NCI-H1417 treated with DMSO at 0.1 percent for 48 hours (cell line): ENCODE measurements at places on chromosomes 3 and 15.

GRCh38 chr3:71671216-71671845 is 53.9 kb downstream of the EIF4E3 start:
- DNase-seq, result no peak

DNA sequence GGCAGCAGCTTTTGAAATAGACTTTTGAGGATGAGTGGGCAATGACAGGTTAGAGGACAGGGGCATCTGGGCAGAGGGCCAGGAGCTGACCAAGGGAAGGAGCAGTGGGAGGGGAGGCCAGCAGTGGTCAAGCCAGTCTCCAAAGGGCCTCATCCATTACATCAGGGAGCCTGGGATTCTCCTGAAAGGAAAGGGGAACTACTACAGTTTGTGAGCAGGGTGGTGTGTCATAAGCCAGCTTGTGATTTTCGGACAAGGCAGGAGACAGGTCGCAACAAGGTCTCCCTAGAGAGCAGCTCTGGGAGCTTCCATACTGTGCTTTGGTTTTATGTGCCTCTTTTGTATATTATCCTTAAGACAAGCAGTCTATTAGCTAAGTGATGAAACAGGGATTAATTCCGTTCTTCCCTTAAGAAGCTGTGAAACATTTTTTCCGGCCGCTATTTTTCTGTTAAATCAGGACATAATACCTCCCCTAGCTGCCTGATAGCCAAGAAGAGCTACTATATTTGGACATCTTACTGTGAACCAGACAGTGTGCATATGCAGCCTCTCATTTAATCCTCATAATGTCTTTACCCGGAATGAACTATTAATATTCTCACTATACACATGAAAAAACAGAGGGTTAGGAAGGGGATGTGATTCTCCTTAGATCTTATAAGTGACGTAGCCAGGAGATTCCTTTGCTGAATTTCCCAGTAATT is 46.4 kb downstream of the C2CD4B start:
- DNase-seq, result no peak

DNA sequence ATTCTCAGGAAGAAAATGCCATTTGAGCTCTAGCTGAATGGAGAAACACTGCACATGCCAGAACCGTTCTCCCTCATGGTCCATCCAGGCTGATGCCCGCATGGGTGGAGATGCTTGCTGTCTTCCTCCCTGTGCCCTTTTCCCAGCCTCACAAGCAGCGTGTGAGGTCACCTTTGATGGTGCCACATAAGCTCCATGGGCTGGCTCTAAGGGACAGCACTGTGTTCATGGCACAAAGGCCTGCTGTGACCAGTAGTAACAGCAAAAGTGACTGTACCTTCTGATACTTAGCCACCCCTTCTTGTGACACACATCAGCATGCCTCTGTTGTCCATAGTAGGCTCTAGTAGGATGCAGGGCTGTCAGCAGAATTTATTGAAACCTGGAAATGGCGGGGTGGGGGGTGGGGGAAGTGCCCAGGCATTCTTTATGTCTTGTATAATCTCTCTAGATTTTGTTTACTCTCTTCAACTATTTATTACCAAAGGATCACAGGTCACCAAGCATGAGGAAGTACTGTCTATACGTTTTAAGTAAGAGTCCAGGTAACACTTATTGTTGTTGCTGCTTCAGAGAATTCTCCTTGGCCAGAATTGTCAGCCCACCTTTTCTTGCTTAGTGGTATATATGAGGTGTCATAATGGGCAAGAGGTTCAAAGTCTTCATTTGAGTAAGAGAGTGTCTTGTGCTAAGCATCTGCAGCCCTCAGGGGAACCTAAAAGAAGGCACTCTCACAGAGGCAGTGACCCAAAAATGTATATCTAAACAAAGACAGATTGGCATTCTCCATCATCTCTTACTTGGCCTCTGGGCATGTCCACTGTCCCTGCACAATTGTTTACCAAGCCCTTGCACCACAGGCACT is 56.5 kb downstream of the RAB7A start:
- DNase-seq, result no peak

GRCh38 chr15:39269352-39269751 is 311.5 kb upstream of the THBS1 start:
- no peak for DNase-seq

GRCh38 chr15:40714144-40714543 is 19.2 kb downstream of the RAD51 start:
- no peak for DNase-seq

- no peak for DNase-seq
These were observed 68.6 kb downstream of the DCLK3 start for GRCh38 chr3:36695769-36696137.

DNA sequence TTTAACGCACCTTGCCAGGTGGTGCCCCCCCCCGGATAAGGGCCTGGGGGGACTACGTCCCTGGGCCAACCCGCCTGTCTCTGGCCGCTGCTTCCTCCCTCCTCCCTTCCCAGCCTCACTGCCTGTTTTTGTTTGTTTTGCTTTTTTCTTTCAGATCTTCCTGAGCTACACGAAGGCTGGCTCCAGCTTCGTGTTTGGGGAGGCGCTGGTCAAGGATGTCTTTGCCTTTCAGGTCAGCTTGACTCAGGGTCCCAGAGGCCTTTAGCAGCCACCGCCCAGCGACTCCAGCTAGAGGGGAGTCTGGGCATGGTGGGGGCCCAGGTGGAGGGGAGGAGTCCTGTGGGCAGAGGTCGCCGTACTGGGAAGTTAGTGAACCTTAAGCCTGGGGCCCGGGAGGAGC is 24.1 kb downstream of the SLC28A1 start:
- DNase-seq, result no peak

- no peak for DNase-seq
These were observed 34.2 kb downstream of the LIMD1 start for GRCh38 chr3:45628746-45629145.

DNA sequence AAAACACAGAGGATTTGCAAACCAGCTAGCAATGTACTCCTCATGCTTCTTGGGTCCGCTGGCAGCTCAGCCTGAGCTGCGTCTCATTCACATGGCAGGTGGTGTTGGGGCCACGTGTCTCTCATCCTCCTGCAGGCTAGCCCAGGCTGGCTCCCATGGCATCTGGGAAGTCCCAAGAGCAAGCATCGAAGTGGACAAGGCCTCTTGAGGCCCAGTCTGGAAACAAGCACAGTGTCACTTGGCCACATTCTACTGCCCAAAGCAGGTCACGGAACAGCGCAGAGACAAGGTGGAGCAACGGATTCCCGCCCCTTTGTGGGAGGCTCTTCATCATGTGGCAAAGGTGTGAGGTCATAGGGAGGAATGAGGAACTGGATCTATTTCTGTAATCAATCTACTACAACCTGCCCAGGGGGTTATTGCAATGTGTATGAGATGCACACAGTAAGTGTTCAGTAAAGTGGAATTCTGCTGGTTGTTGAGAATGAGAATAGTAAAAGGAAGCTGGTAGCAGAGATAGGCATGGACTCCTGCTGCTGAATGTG is 128.3 kb downstream of the TPRA1 start:
- DNase-seq, result no peak

DNA sequence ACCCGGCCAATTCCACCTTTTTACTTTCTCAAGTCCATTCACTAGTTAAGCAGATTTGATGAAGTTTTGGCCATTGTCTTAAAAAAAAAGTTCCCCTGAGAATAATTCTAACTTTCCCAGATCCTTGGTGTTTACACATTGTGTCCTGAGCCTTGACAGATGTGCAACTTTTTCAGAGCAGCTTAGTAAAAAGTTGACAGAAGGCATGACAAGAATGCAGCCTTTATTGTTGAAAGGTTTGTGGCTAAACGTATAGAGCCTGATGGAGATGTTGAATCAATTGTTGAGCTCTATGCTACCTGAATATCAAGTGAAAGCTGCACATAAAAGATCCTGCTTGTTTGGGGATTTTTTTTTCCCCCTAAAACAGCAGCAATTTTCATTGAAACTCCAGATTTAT is 75.3 kb upstream of the CMTM7 start:
- no peak for DNase-seq

GRCh38 chr3:13162549-13163320 is 89.5 kb upstream of the IQSEC1 start:
- no peak for DNase-seq

- DNase-seq, result no peak
These were observed 66.0 kb downstream of the C3orf20 start for GRCh38 chr3:14740983-14741382.

DNA sequence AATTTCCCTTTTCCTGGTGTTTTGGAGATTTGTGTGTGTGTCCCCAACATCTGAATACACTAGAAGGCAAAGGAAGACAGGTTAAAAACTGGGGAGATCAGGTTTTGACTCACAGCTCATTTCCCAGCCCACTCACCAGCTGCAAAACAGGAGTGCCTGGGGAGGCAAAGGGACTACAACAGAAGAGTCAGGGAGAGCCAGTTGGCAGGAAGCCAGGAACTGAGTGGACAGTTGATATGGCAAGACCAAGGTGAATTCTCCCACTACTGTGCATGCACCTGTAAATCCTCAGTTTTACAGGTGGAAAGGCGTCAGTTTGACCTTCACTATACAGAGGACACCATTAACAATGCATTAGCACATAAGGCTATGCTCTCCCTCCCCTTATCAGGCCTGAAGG is 901.5 kb upstream of the SEMA6D start:
- DNase-seq, result no peak

DNA sequence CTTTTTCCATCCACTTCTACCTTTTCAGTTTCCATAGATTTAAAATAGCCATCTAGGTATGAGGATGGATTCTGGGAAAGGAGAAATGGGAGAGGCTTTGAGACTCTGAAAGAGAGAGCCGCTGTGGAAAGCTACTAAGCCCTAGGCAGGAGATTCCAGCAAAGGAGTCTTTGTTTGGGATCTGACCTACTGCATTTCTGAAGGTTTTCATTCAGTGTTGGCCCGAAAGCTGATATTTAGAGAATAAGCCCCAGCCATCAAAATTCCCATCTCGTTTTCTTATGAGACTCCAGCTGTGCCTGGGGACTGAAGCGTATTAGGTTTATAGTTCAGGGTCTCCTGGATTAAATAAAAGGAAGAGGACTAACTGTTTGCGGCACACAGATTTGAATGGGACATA is 19.5 kb downstream of the LIPH start:
- DNase-seq, result no peak

GRCh38 chr15:80480171-80480811 is 76.1 kb downstream of the ARNT2 start:
- DNase-seq, result no peak

DNA sequence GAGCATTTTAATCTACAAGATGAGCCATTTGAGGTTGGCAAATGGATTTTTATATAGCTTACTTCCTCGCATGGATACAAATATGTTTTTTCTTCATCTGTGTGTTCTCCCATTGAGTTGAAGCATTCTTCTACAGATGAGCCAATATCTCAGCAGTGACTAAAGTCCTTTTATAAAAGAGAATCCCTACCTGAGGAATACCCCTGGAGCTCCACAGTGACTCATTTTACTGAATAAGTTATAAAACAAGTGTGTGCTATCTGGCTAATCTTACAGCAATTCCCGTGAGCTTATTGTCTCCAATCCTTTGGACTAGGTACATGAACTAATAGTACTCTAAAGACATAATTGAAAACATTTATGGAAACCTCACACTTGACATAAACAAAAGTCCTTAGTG is 354.2 kb upstream of the BCHE start:
- DNase-seq, result no peak

DNA sequence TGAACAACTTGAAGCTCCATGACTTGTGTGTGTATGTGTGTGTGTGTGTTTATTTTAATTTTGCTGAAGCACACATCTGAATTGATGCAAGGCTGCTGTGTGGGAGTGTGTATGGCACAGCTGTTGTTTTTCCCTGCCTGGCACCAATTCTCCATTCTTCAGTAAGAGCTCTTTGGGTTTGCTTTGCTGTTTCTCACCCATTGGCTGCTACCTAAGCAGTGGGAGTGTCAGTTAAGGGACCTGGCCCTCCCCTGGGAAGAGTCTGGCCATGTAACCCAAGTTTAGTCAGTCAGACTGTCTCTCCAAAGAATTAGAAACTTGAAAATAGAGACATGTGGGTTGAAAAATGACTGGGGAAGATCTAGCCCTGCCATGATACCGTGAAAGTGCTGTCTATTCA is 126.2 kb upstream of the SYNPR start:
- DNase-seq, result no peak

GRCh38 chr3:73214846-73215245 is 153.4 kb downstream of the EBLN2 start:
- no peak for DNase-seq

DNA sequence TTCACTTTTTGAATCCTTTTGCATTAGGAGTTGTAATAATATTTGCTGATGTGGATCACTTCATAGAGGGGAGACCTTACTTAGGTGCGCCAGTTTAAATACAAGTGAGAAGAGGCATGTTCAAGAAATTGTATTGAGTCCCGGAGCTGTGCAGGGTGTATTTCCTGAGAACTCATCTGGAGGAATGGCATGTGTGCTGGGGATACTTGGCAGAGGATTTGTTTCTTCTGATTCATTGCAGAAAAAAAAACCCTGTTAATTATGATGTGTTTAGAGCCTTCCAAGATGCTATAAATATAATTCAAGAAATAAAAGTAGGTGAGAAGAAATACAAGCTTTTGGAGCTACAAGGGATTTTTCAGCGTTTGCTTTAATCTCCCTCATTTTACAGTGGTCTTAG is 97.6 kb downstream of the TPRG1 start:
- no peak for DNase-seq

GRCh38 chr3:133025546-133025945 is 12.6 kb upstream of the TMEM108 start:
- DNase-seq, result no peak

- DNase-seq, result no peak
These were observed 76.6 kb downstream of the IL12A start for GRCh38 chr3:160065282-160065681.

GRCh38 chr3:8519774-8520448 is 18.3 kb downstream of the LMCD1 start:
- DNase-seq, result no peak

DNA sequence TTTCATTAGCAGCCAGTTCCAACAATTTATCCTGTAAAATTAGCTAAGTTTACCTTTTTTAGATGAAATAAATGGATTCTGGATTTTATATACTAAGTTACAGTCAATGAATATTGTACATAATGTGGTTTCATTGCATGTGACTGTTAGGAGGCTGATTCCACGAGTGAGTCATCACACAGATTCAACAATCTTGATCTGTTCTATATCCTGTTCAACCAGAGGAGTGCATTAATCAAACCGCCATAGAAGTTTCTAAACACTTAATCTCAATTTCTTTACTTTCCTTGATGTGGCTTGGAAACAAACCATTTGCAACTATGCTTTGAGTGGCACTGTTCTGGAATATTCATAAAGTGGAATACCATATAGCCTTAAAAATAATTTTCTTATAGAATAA is 15.3 kb downstream of the DNAJC13 start:
- DNase-seq, result no peak

- no peak for DNase-seq
These were observed 28.3 kb downstream of the RUVBL1 start for GRCh38 chr3:128095222-128095703.

GRCh38 chr15:100852630-100853029 is 27.0 kb upstream of the ALDH1A3 start:
- DNase-seq, result no peak

- no peak for DNase-seq
These were observed 817 bp upstream of the PLXNA1 start for GRCh38 chr3:126982126-126982470.

- no peak for DNase-seq
These were observed 54.7 kb upstream of the C2CD4B start for GRCh38 chr15:62219799-62220198.
